T-helper 2 cell (primary cell): ENCODE measurements at places on chromosomes 4 and X.
A peak's percentile ranks its signal among the peaks of the same experiment; 100 is the strongest.

DNA sequence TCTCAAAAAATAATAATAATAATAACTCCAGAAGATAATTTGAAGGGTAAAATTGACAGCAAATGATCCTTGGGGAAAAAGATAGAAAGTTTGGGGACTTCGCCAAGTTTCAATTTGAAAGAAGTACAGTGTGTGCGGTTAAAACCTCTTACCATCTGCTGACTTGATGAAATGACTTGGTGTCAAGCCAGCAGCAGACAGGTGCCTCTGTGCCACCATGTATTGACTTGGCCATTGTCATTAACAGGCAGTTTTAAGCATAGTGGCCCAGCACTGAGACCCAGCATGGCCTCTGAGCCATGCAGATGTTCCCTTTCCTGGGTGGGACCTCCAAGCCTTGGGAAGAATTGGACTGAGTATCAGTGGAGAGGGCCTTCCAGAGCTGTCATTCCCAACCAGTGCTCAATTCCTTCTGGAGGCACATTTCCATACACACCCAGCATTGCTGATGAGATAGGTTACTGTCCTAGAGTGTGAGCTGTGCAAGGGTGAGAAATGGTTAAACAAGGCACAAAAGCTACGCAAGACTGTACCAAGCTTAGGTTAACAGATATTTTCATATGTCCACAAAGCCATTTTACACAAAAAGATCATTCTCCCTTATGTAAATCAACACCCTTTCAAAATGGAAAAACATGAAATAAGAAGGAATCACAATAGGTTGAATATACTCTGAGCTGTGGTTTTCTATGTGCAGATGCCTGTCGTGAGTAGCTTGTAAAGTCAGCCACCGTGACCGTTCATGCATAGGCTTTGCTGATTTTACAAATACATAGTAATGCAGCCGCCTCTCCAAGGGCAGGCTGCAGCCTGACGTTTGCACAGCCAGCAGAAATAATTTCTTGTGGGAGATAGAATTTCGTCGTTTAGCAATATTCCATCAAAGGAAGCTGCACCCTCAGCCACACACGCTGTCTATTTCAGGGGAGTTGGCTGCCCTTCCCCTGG lies 59.4 kb upstream of the FBXW7 start:
- no peak for DNase-seq

DNA sequence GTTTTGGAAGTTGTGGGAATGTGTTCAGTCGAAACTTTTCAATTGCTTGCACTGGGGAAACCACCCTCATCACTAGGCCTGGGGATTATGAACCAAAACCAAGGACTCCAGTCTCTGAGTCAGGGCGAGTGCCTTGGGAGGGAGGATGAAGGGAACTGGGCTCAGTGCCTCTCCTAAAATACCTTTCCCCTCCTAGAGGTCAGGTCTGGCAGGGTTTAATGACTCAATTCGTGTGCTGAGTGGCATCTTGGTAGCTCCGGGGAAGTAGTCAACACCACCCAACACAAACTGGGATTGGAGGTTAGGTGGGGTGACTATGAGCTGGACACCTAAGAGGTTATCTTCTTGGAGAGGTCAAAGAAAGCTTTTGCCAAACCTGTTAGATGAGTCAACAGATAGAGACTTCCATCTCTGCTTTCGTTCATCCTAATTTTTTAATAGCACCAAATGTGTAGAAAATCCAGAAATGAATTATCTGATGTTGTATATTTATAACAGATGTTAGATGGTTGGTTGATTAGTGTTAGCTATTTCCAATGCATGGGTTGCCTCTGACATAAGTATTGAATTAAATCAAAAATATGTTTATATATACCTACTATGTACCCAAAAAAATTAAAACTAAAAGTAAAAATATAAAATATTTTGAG lies 202.8 kb downstream of the SHROOM3 start:
- DNase-seq: no peak

- DNase-seq: no peak
These were observed 236.0 kb upstream of the VCX3A start for GRCh38 chrX:6770936-6771335.

- peak; percentile 2 for DNase-seq
These were observed at the start of gene KLF8 for GRCh38 chrX:56232221-56233082. Gene KLF8, plus strand, starts transcription at chrX:56232356. Its CDS starts 979 bp downstream, at chrX:56233335.

- no peak for DNase-seq
These were observed 176.3 kb upstream of the GK2 start for GRCh38 chr4:79584352-79584751.

- DNase-seq: no peak
These were observed 30.0 kb downstream of the PAPSS1 start for GRCh38 chr4:107689912-107690587.

GRCh38 chrX:22313766-22314165 lies 41.1 kb downstream of the CBLL2 start:
- no peak for DNase-seq

- DNase-seq: no peak
These were observed 114.4 kb upstream of the STOX2 start for GRCh38 chr4:183790661-183791060.

DNA sequence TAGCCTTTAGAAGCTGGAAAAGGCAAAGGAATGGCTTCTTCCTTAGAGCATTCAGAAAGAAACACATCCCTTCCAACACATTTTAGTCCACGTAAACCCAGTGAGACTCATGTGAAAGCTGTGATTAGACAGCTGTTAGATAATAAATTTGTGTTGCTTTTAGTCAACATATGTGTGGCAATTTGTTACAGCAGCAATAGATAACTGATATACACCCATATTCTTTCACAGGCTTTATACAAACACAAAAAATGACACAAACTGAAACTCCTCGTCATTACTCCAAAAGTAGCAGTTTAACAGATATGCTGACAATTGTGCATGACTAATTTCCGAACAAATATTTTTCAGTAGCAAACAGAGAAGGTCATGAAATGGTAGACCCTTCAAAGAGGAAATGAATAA lies 65.3 kb downstream of the ANTXR2 start:
- peak; percentile 93 for DNase-seq

DNA sequence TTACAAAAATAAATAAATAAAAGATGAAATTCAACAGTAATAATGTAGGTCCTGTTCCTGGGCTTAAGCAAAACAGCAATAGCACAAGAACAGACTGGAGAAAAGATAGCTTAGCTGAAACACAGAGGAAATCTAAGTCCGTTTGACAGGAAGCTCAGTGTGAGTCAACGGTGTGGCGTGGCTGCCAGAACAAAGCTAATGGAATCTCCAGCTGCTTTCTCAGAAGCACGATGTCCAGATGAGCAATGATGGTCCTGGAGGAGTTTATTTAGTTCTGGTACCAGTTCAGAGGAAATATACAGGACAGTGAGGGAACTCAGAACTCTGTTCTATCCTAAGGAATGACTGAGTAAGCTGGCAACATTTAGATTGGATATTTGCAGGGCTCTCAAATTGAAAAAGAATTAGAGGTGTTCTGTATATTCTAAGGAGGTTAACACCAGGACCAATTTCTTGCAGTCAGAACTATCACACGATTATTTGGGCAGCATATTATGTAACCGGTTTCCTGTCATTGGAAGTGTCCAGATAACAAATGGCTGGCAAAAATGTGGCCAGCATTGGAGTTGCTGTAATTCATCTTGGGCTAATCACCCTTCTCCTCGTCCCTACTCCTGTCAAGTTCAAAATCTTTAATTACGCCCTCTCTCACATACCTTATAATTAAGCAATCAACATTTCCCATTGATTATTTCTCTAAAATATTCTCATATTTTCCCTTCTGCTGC lies 12.7 kb downstream of the GAB3 start:
- DNase-seq: no peak

DNA sequence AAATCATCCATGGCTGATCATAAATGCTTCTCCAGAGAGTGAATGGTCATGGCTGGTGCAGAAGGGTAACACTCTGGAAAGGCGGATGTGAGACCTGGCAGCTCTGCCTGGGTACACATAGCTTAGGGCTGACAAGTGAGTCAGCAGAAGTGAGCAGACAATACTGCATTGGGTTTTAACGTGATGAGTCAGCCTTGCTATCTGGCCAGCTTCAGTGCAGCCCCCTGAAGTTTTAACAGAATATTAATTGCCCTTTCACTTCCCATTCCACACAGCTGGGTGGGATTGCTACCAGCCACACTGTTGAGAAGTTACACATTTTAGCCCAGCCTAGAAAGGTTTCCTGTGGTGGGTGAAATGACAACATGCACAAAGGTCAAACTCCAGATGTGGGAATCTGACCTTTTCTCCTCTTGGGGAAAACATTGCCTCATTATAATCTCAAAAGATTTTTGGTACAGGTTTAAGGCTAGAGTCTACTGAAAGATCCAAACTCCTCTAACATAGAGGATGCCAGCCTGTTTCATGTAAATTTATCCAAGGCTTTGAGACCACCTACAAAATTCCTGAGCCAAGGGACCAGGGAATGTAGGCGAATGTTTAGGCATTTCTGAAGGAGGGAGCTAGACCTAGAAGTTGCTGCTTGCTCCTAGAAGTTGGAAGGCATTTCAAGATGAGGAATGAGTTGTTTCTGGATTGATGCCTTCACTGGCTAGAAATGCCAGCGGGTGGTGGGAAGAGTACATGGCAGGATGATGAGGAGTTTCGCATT lies 230.3 kb upstream of the PGRMC2 start:
- DNase-seq: no peak

- DNase-seq: no peak
These were observed 1.2 kb upstream of the CNKSR2 start for GRCh38 chrX:21373001-21373400.

- no peak for DNase-seq
These were observed 89.9 kb downstream of the TTC29 start for GRCh38 chr4:146855761-146856160.

GRCh38 chrX:136933611-136934145 lies 53.2 kb upstream of the RBMX start:
- no peak for DNase-seq

DNA sequence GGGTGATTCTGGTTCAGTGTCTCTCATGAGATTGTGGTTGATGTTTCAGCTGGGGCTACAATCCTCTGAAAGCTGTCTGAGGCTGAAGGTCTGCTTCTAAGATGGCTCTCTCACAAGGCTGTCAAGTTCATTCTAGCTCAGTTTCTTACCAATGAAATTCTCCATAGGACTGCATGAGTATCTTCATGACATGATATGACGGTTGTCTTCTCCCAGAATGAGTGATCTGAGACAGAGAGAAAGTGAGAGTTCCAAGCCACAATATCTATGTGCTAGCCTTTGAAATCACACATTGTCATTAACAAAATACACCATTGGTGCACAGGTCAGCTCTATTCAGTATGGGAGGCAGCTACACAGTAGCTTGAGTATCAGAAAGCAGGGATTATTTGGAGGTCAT lies 27.3 kb downstream of the PITX2 start:
- DNase-seq: no peak

DNA sequence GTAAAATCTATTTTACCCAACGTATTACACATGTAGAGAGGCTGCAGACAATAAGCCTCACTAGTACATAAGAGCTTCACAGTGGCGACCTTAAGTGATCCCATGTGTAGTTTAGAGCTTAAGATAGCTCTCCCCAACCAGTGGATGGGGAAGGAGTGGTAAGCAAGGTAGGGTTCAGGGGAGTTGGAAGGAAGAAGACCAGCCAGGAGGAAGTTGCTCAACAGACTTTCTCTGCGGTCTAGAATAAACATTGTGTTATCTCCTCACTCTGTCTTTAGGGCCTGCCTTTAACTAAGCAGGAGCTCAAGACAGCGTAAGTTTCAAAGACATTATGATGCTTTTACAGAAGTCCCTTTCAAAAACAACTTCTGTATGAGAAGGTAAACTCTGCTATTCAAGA lies 16.8 kb downstream of the MEPE start:
- no peak for DNase-seq

DNA sequence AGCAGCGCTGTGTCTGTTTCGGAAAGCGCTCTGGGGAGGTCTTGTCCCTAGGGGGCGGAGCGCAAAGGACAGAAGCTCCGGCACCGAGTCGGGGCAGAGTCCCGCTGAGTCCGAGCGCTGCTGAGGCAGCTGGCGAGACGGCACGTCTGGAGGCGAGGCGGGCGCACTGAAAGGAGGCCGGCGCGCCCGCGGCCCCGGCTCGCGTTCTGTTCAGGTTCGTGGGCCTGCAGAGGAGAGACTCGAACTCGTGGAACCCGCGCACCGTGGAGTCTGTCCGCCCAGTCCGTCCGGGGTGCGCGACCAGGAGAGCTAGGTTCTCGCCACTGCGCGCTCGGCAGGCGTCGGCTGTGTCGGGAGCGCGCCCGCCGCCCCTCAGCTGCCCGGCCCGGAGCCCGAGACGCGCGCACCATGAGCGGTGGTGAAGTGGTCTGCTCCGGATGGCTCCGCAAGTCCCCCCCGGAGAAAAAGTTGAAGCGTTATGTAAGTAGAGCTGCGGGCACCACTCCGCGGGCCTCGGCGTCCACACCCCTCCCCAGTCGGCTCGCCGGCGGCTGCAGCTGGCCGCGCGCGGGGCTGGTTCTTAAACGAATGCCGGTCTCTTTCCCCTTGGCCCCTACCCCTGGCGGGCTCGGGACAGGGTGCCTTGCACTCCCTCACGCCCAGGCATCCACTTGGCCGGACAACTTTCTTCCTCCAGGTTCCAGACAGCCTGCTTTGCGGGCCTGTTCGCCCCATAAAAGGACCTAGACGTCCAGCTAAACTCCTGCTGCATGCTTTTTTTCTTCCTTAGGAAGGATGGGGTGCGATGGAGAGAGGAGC lies at the start of gene GAB1:
GAB1 (plus strand) TSS at position 96 of the 819 bp plus-strand sequence; CDS start at position 409, 313 bp downstream.
- DNase-seq: no peak

DNA sequence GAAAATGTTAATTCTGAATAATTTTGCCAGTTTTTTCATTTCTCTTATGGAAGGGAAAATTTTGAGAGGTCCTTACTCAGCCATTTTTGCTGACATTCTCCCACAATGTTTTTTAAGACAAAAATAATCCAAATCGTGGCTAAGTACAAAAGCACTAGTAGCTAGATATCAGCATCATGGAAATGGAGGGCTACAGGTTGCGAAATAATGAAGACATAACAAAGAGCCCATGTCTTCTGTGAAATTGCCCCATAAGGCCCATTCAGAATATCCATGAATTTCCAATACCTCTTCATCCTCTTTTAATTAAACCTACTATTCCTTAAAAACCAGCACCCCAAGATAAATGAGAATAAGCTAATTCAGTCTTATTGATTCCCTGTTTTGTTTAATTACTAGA lies 107.4 kb downstream of the HNRNPD start:
- DNase-seq: no peak

DNA sequence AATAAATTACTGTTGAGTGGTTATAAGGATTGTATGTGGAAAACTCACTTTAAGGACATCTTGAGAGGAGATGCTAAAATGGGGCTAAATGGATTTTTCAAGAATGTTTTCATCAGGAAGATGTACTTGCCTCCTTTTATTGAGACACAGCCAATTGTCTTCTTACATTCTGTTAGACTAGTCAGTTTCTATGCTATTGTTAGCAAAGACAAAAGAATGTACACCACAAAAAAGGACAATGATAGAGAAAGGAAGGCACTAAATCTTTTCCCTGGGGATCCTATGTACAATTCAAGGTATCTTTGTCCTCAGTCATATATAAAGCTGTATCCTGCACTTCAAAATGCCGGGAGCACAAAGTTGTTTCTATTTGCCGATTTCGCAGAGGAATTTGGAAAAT lies 42.6 kb downstream of the TMA16 start:
- DNase-seq: no peak

DNA sequence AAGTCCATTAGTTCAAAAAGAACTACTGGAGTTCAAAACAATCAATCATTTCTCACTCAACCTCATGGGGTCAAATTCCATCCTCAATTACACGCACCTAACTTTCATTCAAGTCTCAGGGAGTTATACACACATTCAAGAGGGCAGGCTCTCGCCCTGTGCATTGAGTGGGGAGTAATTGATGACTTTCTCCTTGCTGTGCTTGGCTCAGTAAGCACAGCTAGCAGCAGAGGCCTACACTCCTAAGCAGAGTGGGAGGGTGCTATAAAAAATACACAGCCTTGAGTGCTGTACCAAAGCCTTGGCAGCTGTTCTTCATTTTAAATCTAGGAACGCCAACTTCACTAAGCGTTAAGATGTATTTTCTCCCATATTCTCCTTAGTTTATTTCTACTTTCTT lies 958.3 kb upstream of the ADGRL3 start:
- no peak for DNase-seq
